Ascending aorta (tissue), 2 donors: ENCODE measurements at places on chromosomes 7 and 10. TPM values are rescaled to one million over a fixed set of nuclear protein-coding genes. Genes with fewer than 3 reads are reported as not detected.
A peak's percentile ranks its signal among the peaks of the same experiment; 100 is the strongest.

Gene SUN3
- total RNA-seq: not detected

Gene PAX4
- not detected for total RNA-seq

Gene RPEL1
- not detected for total RNA-seq

- DNase-seq: no peak
Measured at GRCh38 chr7:5671046-5671445, 110.4 kb downstream of the RNF216 start.

Gene MBL2
- total RNA-seq: not detected

DNA sequence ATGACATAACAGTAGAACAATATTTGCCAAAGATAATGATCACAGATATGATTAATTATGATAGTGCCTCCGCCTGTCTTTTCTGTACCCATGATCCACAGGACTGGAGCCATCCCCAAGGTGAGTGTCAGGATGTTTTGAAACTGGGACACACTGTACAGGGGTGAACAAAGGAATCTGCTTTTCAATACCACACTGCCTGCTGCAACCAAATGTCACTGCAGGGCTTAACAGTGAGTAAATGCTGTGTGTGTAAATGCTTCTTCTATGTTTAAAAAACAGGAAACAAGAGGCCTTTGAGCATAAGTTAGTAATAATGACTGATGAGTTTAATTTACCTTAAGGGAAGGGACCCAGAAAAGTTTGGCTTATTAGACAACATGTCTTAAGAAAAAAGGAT lies 65.2 kb downstream of the HBP1 start:
- no peak for DNase-seq

DNA sequence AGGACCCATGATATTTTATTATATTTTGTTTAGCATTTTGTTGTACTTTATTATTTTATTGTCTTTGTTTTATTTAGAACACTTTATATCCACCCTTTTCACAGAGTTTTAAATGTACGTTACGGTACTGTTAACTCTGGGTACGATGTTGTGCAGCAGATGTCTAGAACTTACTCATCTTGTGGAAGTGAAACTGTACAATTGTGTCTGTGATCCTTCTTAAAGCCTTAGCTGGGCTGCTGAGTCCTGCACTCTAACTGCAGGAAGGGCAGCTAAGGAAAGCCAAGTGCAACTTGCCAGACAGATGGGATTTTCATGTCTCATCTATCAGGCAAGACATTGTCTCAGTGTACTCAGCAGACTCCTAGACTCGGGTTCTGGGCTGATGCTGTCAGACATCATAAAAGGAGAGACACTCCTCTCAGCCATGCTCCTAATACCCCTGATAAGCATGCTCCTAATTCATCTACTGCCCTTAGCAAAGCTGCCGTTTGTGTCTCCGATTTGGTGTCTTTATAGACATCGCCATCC lies 14.6 kb upstream of the INSYN2A start:
- no peak for DNase-seq

GRCh38 chr7:5567790-5568189 lies 144.2 kb upstream of the TNRC18 start:
- no peak for DNase-seq

Gene LDB3
- total RNA-seq: 27.4 TPM

DNA sequence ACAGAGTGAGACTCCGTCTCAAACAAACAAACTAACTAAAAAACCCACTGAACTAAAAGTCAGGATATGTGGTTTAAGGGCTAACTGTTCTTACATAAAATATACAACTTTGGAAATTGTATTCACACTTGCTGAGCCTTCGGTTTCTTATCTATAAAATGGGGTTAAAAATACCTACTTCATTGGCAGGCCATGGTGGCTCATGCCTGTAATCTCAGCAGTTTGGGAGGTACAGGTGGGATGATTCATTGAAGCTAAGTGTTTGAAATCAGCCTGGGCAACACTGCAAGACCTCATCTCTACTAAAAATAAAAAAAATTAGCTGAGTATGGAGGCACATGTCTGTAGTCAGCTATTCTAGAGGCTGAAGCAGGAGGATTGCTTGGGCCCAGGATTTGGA lies 115.4 kb upstream of the KLF6 start:
- DNase-seq: no peak

Gene SEMA3C
- total RNA-seq: 16.6 TPM

DNA sequence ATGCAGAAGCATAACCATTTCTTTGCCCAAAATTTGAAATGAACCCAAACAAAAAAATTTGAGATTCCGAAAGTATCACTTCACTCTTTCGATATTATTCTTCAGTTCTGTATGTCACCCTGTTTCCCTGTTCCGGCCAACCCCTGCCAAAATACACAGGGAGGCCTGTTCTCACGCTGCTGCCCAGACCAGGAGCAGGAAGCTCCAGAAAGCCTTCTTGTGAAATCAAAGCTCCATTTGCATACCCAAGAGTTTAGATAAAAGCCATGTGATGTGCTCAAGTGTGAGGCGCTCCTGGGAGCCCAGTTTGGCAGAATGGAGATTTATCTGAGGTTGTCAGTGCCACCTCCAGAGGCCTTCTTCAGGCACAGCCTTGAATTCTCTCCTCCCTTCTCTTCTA lies 236.2 kb downstream of the FGFR2 start:
- no peak for DNase-seq

GRCh38 chr7:47196106-47196645 lies 385.7 kb downstream of the TNS3 start:
- no peak for DNase-seq

DNA sequence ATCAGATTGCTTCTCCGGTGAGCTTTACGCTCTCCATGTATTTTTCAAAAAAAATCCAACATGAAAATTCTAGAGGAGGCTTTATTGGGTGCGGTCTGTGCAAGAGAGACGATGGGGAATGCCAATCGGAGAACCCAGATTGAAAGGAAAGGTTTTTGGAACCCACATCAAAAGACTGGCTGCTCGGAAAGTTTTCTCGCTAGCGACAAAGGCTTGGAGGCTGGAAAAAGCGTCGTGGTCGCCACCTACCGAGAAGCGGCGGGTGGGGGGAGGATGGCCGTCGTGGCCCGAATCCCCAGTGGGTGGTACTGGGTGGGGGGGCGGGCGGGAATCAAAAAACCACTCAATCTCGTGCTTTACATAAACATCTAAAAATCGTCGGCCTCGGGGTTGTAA lies 1.1 kb upstream of the GTF2I start:
- peak; percentile 68 for DNase-seq

Gene LLCFC1
- total RNA-seq: not detected

Gene SLC35B4
- total RNA-seq: 5.3 TPM

- no peak for DNase-seq
Measured at GRCh38 chr10:44725404-44725803, 185.7 kb upstream of the TMEM72 start.

DNA sequence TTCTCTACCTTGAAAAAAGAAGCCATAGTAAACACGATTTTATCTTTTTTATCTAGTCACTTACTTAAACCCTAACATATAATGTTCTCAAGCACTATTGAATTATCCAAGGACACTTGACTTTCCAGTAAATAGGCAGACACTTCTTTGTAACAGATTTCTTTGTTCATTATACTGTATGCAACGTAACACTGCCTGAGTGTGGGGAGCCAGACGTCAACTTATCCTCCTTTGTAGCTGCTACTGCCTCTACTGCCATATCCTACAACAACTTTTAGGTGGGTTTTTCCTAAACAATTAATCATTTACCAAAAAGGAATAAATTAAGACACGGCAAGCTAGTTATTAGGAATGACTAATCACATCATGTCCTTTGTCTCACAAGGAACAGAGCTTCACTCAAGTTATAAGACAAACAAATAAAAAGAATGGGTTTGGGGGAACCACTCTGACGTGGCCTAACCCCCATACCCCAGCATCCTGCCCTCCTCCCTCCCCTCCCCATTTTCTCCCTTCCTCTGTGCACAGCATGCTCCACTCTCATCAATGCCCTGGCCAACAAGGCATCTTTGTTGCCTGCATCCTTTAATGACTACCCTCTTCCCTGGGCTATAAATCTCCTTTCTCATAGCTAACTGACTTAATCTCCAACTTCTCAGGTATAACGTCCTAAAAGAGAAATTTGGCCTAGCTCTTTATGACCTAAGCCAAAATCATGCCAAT lies 43.3 kb downstream of the DOCK4 start:
- DNase-seq: no peak

DNA sequence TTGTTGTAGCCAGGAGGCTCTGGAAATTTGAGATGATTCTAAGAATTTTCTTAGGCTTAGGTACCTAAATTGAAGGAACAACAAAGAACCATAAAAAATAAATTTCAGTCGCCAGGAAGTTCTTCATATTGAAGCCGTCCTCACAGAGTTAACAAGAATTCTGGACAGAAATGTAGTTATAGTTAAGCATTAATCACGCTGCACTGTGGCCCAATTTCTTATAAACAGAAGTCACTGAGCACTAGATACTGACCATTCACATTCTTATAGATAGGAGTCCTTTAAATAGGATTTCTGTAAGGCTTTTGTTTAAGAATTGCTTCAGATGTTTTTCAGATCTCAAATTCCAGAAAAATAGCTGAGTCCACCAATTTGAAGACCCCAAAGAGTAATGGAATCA lies 256.2 kb upstream of the PITRM1 start:
- no peak for DNase-seq

GRCh38 chr7:100585511-100586265 lies at the start of gene LRCH4:
Gene LRCH4, minus strand, starts transcription at chr7:100586129. Its CDS starts 29 bp downstream, at chr7:100586100.
- DNase-seq: no peak

GRCh38 chr7:24135003-24135817 lies 148.8 kb upstream of the NPY start:
- no peak for DNase-seq

Gene GNGT1
- total RNA-seq: not detected

- no peak for DNase-seq
Measured at GRCh38 chr7:1297017-1297960, 64.6 kb downstream of the UNCX start.

- DNase-seq: no peak
Measured at GRCh38 chr10:74058071-74058470, 60.2 kb downstream of the VCL start.

DNA sequence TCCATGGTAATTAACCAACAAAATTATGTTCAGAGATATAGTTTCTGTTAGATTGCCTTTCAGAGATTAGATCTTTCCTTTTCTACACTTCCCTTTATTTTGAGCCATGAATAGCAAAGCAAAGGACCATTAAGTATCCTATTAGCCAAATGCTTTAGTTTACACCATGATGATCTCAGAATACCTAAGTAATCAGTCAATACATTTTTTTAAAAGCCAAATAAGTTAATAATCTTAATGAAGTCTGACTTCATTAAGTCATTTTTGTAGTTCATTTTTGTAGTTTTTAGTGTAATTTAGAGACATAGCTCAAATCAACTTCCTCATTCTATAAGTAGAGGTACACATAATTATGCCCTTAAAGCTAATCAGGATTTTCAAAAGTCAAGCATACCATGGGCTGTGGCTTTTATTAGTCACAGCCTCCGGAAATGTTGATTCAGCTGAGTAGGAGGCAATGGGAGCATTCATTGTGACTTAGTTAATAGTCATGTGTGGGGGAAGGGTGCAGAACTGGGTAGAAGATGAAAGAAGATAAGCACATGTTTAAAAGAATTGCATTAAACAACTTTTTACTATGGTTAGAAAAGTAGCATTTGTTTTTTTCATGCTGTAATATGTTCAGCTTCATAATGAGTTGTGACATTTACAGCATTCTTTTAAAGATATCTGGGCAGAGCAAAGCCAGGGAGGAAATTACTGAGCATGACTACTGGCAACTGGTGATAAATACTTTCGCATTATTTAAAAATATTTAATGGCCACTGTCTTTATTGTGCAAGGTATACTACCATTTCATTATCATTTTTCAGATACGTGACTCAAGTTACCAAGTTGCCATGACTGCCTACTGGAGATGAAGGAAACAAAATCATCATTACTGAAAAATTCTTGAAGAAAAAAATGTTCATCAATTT lies 57.3 kb upstream of the CCDC71L start:
- no peak for DNase-seq

- DNase-seq: no peak
Measured at GRCh38 chr7:79245623-79246249, 207.7 kb downstream of the MAGI2 start.

DNA sequence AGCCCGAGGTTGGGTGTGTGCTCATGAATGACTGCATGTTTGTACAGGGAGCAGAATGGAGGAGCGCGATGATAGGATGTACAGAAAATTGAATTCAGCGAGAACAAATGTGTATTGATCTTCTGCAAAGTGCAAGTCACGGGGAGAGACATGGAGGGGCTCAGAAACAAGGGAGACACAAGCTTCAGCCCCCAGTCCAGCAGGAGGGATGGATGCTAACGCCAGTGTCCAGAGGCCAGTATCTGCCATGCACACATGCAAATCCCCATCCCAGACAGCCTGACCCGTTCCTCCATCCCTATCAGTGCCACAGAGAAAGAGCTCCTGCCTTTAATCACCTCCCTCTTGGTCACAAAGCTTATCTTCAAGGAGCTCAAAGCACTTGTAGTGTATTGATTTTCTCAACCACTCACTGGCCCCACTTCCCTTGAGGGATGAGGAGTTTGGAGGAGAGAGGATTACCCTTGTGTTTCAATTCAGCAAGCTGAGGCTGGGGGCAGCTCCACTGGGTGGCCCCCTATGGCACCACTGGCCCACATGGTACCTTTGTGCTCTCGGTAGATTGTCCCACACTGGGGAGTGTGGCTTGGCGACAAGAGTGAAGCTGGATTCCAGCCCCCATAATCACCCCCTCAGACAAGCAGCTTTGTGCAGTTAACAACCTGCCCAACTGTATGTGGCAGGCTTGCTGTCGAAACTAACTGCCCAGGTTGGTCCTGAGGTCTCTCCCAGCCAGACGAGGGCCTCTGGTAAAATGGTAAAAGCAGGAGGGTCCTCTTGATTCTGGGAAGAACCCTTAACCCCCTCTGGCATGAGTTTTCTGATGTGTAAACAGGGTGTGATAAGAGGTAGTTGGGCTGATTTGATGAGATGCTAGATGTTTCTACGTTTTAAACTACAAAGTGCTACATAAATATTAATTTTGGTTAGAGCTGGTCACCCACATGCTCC lies 151.6 kb upstream of the UNC5B start:
- no peak for DNase-seq

DNA sequence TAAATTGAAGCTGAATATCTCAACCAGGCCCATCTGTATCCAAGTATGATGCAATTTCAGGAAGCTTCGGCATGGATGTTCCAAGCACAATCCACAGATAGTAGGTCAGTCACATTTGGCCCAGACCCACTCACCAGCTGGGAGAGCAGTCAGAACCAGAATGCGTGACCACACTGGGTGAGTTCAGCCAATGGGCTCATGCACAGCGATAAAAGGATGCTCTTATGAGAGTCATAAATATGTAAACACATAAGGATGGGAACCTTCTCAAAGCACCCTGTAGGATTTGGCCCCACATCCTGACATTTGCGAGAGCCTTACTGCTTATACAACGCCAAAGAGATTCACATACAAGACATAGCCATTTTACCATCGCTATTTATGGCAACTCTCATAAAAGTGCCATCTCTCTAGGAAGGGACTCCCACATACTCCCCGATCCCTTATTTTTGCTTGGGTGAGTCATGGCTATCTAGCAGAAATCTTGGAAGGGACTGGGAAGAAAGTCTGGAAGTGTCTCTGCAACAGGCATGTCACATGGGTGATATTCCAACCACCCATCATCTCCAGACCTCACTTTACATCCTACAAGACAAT lies 3.0 kb downstream of the AFAP1L2 start:
- DNase-seq: peak; percentile 72

GRCh38 chr7:22671177-22671879 lies 55.7 kb upstream of the IL6 start:
- DNase-seq: no peak
